Progenitor cell of endocrine pancreas (in vitro differentiated cells): ENCODE measurements at places on chromosomes 12 and 14.

DNA sequence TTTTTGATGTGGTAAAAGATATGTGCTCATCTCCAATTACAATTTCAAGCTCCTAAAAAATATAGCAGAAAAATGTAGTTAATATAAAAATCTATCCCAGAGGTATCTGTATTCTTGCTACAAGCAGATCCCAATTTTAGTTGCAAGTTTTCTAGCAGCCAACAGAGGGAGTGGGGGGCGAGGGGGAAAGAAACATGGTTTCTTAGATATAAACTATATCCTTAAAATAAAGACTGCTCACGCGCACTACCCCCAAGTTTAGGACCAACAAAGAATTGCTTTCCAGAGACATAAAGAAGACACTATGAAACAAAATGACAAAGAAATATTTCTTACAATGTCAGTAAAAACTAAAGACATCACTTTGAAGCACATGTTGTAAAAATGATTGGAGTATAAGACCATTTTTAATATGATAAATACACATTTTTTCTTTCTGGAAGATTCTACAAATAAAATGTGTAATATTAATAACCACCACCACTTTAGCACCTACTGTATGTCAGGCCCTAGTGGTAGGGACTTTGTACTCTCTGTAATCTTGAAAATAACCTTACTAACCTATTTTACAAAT, 5.4 kb downstream of the MAGOHB start:
- no peak for DNase-seq

- no peak for DNase-seq
These were observed 323.7 kb downstream of the TMEM121 start for GRCh38 chr14:105849933-105850626.

DNA sequence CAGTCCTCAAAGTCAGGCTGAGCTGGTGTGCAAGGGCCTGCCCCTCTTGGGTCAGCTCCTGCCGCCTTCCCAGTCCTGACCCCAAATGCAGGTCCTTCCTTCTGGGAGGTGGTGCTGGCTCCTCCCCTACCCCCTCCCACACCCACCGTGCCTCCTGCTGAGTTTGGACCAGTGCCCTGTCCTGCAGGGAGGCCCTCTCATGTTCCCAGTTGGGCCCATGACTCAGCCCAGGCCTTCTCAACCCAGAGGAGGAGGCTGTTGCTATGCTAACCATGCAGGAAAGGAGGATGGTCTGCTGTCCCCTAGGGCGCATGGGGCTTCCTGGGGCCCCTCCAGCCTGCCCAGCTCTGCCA, 4.4 kb downstream of the ZBTB42 start:
- no peak for DNase-seq

DNA sequence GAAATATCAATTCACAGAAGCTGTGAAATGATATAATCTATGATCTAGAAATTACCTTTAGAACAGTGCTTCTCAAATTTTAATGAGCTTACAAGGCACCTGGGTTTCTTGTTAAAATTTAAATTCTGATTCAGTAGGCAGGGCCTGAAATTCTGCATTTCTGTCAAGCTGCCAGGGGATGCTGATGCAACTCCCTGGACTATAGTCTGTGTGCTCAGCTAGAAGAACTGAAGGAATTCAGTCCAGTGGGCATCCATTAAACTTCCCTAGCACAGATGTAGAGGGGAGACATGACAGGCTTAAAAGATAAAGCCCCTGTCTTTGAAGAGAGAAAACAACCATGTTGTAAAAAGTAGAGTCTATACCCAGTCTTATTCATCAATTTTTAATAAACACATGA, 441.8 kb downstream of the TMTC2 start:
- DNase-seq, result no peak
